Activated T-cell treated with anti-CD3 and anti-CD28 coated beads, Interleukin-2, amount 50 U/mL, for 48 hours (primary cell): ENCODE measurements at places on chromosomes 2 and 18.

DNA sequence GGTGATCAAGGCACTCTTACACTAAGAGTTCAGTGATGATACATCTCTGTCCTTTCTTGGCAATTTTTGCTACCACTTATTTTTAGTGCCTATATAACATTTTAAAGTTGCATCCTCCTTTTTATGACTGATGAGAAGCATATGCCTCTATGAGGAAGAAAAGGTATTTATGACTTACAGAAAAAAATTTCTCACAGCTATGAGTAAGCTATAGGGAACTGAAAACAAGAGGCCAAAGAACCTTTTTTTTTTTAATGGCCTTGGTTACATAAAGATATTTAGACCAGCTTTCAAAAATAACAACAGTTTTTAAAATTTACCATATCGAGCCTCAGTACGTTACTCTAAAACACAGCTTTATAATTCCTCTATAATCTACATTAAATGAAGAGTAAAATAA lies 21.3 kb downstream of the MBD5 start:
- no peak for DNase-seq

DNA sequence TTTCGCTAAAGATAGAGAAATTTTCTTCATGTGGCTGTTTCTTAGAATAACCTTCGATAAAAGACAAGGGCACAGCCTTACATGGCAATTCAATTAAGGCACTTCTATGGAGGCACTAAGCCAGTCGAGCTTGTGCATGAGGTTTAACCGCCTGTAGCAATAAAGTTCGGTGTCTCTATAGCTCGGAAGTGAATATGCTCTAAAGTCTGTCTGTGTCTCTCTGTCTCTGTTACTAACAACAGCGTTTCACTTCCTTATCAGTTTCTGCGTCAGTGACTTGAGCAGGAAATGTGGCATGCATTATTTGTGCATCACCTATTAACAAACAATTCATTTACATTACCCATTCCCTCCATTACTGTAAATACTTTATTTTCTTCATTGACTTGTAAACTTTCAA lies 365.1 kb upstream of the NETO1 start:
- DNase-seq: no peak

- DNase-seq: no peak
These were observed 82.0 kb downstream of the PHLPP1 start for GRCh38 chr18:62797329-62797728.

DNA sequence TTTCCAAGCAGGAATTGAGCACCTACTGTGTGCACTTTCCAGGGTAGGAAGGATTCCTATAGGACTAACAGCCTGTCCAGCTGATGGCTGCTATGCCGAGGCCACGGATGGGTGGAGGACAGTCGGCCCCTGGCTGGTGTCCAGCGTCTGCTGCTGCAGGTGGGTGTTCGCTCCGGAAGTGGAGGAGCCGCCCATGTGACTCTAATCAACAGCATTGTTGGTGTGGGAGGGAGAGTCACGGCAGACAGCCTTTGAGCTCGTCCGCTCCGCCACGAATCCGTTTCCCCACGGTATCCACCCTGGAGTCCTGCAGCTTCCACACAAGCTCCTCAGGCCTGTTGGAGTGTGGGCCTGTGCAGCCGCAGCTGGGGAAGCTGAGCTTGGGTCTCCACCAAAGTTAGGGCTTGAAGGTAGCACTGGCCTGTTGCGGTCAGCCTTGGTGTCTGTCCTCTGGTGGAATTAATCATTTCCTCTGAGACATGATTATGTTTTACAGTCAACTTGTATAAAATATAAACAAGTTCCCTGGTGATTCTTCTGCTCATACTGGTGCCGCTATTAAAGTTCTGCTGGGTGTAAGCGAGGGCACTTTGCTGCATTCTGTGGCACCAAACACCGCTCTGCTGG lies 185.9 kb upstream of the TPO start:
- no peak for DNase-seq

DNA sequence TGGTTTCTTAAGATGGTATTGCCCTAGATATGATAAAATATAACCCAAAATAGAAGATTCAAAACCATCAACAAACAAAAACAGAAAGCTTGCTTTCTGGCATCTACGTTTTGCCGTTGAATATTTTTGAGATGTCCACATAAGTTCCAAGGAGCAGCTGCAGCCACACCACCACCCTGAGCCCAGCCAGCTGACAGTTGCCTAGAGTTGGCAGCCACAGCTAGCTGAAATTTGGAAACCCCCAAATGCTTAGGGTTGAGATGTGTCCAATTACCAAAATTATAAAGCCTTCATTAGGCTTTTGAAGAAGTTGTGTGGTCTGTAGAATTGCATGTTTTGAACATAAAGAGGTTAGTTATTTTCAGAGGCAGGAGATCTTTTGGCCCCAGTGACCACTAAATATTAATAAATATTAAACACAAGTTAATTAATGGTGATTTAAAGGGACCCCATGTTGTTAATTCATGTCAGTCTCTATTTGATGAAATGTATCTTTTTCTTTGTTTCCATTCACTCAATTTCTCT lies 118.1 kb upstream of the DTNA start:
- no peak for DNase-seq

DNA sequence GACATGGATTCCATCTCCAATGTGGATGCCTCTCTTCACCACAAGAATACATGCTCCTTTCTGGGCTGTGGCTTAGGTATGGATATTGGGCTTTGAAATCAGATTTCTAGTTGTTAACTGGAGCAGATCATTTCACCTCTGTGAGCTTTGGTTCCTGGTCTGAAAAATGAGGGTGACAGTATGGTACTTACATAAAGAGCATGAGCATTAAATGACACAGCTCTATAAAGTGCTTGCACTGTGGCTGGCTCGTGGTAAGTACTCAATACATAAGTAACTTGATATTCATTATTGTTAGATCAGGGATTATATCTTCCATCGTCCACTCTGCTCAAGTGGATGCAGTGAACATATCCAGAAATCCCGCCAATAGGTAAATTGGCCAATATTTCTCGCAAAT lies 33.4 kb downstream of the ARHGAP25 start:
- DNase-seq: no peak

GRCh38 chr2:226216575-226216974 lies 583.0 kb downstream of the IRS1 start:
- no peak for DNase-seq

DNA sequence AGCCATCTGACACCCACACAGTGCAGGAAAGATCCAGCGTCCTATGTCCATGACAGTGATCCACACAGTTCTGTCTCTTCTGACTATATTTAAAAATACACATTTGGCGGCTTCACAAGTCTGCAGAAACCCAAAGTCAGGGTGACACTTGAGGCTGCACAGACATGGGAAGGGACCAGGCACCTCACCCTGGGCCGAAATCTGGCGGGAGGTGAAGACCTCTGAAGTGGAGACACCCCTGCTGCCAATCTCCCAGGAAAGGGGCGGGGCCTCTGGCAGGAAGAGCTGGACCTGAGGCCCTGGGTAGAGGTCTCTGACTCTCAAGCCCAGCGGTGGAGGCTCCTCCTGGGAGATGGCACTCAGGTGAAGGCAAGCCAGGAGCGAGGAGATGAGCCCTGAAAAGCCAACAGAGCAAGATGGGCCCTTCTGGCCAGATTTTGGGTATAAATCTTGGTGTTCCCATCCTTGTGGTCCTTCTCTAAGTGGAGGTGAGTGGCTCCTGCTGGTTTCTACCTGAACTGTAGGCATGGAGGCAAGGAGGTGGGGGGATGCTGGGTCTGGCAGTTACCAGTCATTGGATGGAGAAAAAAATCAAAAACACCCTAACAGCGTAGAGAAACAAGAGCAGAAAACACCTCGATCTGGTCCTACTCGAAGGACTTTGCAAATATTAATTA lies 248.4 kb downstream of the HDAC4 start:
- DNase-seq: no peak

GRCh38 chr18:11850821-11851145 lies 430 bp upstream of the CHMP1B start:
- DNase-seq: no peak

DNA sequence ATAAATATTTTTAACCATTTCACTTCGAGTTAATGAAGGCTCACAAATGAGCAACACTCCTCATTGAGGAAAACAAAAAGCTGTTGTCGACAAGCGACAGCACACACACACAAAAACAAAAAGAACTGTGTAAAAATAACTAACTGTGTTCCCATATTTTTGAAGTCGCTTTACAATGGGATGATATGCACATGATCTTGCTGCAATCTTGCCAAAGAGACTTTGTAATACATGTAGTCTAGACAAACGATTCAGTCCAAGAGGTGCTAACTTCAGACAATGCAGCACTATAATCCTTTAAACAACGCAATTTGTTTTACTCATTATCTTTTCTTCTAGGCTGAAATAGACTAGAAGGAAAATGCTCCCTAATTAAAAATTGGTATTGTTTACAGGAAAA lies 7.2 kb upstream of the USP34 start:
- no peak for DNase-seq

- DNase-seq: no peak
These were observed 121.2 kb upstream of the REV1 start for GRCh38 chr2:99611034-99611433.

DNA sequence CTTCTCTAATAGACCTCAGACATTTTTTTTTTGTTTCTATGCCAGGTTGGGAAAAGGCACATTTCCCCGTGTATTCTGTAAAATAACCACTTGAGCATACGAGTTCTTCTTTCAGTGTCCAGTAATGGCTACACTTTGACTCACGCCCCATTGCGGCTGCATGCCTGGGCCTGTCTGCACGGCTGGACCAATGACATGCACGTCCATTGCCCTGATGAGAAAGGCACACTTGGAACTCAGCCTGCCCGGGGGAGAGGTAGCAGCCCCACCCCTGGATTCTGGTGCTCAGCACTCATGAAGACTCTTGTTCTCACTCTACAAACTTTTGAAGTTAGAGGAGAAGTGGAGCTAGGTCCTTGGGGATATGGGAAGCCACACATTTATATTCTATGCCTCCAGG lies 5.8 kb downstream of the PCARE start:
- no peak for DNase-seq

DNA sequence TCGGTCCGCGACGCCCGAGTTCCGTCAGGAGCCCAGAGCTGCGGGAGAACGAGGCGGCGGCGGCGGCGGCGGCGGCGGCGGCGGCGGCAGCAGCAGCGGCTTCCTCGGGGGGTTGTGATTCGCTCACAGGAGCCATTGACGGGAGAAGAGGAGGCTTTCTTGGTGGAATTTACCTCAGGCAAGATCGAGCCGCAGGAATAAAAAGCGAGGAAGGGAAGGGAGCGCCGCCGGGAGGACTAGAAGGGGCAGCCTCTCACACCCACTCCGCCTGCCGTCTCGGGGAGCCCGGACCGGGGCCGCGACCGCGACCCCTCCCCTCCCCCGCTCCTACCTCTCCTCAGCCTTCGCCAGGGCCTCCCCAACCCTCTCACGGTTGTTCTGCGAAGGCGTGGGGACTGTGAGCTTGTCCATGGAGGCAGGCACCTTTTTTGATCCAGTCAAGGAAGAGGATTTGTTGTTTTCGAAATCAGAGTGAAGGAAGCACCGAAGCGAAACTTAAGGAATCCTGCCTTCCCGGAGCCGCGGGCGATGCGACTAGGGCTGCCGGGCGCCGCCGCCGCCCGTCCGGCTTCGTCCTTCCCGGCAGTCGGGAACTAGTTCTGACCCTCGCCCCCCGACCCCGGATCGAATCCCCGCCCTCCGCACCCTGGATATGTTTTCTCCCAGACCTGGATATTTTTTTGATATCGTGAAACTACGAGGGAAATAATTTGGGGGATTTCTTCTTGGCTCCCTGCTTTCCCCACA lies 506 bp downstream of the BMPR2 start:
- DNase-seq: peak; percentile 67

- DNase-seq: no peak
These were observed 10.6 kb upstream of the ANXA4 start for GRCh38 chr2:69731147-69731970.
